IMR-90 (cell line): ENCODE measurements at places on chromosomes 16 and 17. TPM values are rescaled to one million over a fixed set of nuclear protein-coding genes. Genes with fewer than 3 reads are reported as not detected.
A peak's percentile ranks its signal among the peaks of the same experiment; 100 is the strongest.

Gene FGF11
- 0.18 and 0.28 TPM in 2 replicates for total RNA-seq

- peak; percentile 66 for DNase-seq
Measured at GRCh38 chr16:24975428-24975889, 39.7 kb downstream of the ARHGAP17 start.

Gene KRT31
- total RNA-seq: not detected in 2 replicates

- DNase-seq: no peak
Measured at GRCh38 chr17:4808378-4808767, 1.4 kb downstream of the PLD2 start.

Gene TM4SF5
- not detected in 2 replicates for total RNA-seq
